Adipocyte (in vitro differentiated cells): ENCODE measurements at places on chromosomes 5 and 9.

- DNase-seq, result no peak
Observed at GRCh38 chr9:125985998-125986655, 239.0 kb downstream of the PBX3 start.

DNA sequence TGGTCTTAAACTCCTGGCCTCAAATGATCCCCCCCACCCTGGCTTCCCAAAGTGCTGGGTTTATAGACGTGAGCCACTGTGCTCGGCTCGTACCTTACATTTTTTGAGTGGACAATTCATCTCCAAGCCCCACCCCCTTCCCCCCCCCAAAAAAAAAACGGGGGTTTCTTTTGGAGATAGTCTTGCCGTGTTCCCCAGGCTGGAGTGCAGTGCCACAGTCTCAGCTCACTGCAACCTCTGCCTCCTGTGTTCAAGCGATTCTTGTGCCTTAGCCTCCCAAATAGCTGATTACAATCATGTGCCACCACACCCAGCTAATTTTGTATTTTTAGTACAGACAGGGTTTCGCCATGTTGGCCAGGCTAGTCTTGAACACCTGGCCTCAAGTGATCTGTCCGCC is 31.3 kb downstream of the ANKHD1 start:
- DNase-seq, result no peak

- DNase-seq, result peak; percentile 68
Observed at GRCh38 chr5:135245521-135246499, 153.2 kb downstream of the MACROH2A1 start.

- DNase-seq, result no peak
Observed at GRCh38 chr5:17401470-17402288, 96.4 kb upstream of the TAF11L2 start.

- DNase-seq, result peak; percentile 59
Observed at GRCh38 chr5:97554977-97555643, 372.1 kb upstream of the RIOK2 start.

DNA sequence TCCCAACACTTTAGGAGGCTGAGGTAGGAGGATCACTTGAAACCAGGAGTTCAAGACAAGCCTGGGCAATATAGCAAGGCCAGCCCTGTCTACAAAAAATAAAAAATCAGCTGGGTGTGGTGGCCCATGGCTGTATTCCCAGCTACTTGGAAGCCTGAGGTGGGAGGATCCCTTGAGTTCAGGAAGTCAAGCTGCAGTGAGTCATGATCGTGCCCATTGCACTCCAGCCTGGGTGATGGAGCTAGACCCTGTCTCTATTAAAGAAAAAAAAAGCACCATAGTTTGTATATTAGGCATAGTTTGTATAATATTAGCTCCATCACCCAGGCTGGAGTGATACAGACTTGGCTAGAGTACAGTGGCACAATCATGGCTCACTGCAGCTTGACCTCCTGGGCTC is 9.6 kb upstream of the NME5 start:
- peak; percentile 45 for DNase-seq

DNA sequence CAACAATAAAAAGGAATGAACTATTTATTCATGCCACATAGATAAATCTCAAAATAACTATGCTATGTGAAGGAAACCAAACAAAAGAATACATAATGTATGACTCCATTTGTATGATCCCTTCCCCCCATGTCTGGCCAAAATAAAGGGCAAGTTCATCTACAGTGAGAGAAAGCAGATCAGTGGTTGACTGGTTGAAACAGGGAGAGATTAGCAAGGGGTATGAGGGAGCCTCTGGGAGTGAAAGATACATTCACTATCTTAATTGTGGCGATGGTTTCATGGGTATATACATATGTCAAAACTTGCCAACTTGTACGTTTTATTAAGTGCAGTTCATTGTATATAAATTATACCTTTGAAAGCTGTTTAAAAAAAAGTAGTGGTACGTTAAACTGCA is 4.8 kb downstream of the PSMD5 start:
- no peak for DNase-seq

GRCh38 chr5:173010021-173010420 is 26.4 kb downstream of the ATP6V0E1 start:
- DNase-seq, result peak; percentile 42

GRCh38 chr5:6773342-6774035 is 60.3 kb downstream of the TENT4A start:
- no peak for DNase-seq

GRCh38 chr5:132024117-132024435 is 12.6 kb upstream of the ACSL6 start:
- no peak for DNase-seq

GRCh38 chr9:72974501-72974900 is 21.6 kb upstream of the ALDH1A1 start:
- no peak for DNase-seq
